ENCODE measurements at places on chromosomes 16 and 17.

DNA sequence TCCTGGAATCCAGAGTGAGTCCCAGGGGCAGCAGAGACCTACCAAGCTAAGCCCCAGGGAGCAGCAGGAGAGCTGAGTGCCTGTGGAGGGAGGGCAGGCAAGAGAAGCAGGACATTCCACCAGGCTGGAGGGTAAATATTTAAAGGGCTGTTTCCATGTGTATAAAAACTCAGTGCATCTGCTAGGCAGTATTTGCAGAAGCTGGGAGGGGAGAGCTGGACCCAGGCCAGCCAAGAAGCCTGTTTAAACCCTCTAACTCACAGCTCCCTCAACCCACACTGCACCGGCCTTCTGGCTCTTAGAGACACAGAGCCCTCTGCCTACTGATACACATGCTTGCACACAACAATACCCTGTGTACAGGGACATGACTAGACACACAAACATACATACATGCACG lies 22.5 kb upstream of the TMEM132E start:
- DNase-seq = peak; percentile 10

DNA sequence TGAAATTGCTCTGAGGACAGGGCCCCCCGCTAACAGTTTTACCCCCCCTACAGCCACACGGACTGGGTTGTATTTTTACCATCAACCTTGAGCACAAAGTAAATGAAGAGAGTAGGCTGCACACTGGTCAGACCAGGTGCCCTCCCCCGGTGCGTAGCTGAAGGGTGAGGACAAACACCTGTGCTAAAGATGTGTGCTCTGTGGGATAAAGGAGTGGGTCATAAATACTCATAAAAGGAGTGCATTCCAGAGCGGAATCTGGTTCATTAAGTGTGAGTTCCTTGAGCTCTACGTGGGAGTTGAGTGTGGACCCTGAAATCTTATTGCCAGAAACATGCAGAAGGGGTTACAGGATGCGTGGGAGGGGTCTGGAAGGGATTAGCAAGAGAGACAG lies 217.0 kb downstream of the CCDC182 start:
- DNase-seq = peak; percentile 50

- DNase-seq = no peak
These were observed 140.6 kb downstream of the CLEC16A start for GRCh38 chr16:11084876-11085485.

DNA sequence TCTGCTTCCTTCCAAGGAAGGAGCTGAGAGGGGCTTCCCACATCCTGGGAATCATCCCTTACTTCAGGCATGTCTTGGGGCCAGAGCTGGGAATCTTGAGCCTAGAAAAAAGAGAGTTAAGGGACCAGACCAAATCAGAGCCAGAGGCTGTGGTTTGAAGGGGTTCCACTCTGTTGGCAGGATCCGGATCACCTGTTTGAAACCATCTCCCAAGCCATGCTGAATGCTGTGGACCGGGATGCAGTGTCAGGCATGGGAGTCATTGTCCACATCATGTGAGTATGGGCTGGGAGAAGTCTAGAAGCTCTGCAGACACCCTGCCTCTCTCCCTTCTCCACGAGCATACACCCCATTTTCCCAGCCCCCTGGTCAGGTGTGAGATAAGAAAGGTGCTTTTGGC lies 9.7 kb downstream of the PSMB3 start:
- no peak for DNase-seq

Data from NCI-H2029 treated with DMSO at 0.1 percent for 48 hours (cell line).